ENCODE measurements at places on chromosomes 5 and 9.
A peak's percentile ranks its signal among the peaks of the same experiment; 100 is the strongest.

- no peak for DNase-seq
Observed at GRCh38 chr5:10248378-10249260, 1.1 kb downstream of the ATPSCKMT start.

DNA sequence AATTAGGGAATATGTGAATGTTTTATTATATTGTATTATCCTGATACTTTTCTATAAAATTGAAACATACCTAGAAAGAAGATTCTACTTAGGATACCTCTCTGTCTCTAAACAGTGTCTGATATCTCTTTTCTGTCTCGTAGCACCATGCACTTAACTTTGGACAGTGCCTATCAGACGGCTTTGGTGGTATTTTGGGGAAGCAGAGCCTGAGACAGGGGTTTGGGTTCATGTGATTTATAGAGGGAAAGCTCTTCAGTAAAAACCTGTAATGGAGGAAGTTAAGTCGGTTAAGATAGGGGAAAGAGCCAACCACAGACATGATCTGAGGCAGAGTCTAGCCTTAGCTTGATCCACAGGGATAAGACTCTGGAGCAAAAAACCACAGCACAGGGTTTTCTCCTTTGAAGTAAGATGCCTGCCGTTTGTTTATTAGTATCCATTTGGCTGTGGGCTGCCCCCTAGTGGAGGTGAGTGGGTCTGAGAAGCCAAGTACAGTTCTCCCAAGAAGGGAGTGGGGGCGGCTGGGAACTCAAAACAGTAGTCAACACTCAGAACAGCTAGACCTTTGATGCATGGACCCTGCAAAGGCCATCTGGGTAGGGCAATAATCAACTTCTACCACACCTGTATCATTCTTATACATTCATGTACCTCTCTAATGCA, 141.2 kb upstream of the ASTN2 start:
- DNase-seq, result peak; percentile 36

DNA sequence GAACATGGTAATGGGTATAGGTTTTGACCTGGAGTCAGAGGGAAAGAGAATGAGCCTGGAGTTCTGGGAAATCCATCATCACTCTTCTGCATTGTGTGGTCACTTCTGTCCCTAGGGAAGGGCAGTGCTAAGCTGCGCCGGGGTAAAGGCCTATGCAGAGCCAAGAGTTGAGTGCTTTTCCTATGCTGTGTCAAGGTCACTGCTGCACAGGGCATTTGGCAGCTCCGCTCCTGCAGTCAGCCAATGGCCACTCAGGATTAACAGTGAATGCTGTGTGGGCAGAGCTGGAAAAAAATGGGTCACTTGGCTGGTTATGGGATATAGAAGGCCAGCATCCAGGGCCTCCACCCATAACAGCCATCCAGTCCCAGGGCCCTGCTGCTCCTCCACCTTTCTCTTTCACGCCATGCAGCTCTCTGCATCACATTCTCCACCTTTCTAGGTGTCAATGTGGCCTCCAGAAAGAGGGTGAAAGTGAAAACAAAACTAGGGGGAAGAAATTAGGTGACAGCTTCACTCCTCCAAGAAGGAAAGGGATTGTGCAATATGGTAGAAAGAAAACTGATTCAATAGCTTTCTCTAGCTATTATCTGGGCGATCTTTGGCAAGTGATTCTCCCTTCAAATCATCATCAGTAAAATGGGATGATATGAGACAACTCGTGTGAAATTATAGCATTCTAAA, 279.3 kb upstream of the ANKRD55 start:
- DNase-seq, result no peak

- DNase-seq, result no peak
Observed at GRCh38 chr9:134641173-134641989, at the start of gene COL5A1. Gene COL5A1 (plus strand): TSS chr9:134641803. CDS start chr9:134642188, 385 bp downstream.

GRCh38 chr5:111762895-111763294, 5.9 kb upstream of the NREP start:
- no peak for DNase-seq

DNA sequence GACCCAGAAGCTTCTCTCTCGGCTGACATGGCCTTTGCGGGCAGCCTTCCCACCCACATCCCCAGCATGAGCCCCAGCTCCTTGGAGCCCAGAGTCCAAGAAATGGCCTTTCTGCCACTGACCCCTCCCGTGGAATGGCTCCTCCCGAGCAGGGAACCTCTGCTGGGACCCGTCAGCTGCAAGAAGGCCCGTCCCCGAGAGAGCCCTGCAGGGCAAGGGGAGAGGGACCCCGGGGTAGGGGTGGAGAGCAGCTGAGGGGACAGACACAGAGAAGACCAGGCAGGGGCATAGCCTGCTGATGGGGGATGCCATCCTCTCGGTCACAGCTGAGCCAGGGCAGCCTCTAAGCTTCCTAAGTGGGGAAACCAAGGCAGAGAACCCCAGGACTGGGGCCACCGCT, 11.2 kb upstream of the NOTCH1 start:
- DNase-seq, result no peak

DNA sequence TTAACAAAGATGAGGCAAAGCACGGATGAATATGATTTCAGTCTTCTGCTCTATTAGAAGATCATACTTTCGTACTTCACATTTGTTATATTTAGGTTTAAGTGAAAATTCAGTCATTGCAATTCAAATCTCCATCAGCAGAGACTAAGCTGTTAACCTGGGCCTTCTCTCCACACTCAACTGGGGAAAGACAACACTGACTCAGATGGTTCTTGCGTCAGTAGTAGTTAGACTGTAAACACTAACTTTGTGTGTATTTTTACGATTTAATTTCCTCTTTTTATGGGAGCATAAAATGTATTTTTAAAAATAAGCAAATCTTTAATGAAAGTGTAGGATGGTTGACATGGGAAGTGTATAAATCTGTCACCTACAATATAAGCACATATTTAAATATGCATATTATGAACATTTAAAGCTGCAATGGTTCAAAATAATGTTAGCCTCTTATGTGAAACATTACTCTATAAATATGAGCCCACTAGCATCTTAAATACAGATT, 42.7 kb upstream of the ZNF608 start:
- DNase-seq, result no peak

GRCh38 chr5:71802673-71803072, 83.6 kb downstream of the CARTPT start:
- no peak for DNase-seq

- DNase-seq, result no peak
Observed at GRCh38 chr9:18467696-18468095, 6.3 kb upstream of the ADAMTSL1 start.

GRCh38 chr5:107232293-107232692, 438.4 kb downstream of the EFNA5 start:
- DNase-seq, result no peak

DNA sequence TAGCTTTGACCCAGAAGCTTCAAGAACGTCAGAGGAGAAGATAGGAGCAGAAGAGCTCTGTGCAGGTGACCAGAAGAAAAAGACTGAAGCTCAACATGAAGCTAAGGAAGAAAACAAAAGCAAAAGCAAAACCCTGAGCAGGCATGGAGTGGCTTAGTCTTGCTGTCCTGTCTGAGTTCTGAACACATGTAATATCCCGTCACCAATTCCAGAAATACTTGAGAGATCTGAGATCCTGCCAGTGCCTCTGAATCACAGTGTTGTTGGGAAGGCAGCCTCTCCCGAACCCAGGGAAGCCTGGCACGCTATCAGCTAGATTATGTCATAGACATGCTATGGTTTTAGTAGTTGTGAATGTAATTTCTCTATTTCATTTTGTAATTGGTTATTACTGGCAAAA, 235.7 kb downstream of the ICE1 start:
- DNase-seq, result peak; percentile 2

DNA sequence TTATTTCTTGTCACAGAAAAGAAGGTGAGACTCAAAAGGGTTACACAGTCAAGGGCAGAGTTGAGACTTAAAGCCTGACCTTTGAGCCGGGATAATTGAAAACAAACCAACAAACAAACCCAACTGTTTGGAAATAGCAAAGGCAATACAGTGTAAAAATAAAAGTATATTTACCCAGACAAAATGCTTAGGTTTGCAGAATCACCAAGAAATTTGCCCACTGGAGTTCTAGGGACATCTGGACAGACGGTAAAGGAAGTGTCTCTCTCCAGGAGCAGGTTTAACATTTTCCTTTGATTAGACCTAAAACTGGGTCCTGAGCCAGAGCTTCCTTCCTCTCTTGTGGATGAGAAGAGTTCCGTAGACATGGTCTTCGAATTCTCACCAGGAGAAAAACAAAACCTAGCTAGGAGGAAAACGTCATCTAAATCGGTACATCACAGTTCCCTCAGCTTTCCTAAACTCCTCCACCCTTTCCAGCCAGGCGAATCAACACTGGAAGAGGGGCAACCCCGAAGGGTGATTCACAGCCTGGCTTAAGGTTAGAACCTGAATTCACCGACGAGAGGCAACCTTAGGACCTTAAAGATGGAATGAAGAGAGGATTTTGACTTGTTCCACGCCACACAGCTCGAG, 673 bp downstream of the CDC25C start:
- no peak for DNase-seq

DNA sequence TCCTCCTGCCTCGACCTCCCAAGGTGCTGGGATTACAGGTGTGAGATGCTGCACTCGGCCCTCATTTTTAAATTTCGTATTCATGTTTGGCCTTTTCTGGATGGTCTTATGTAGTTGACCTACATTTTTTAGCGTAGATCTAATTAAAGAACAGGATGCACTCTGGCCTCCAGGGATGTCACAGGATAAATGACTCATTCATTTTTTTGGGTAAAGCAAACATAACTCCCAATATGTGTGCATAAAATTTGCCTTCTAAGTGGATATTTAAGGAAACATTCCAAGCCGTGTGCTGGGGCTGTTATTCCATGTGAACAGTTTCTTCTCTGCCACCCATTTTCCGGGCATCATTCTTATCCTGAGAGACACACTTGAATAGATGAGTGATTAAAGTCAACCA, 501.6 kb downstream of the IRX1 start:
- no peak for DNase-seq
